Upper lobe of left lung (tissue), 6 donors: ENCODE measurements at places on chromosomes 4 and X. TPM values are rescaled to one million over a fixed set of nuclear protein-coding genes. Genes with fewer than 3 reads are reported as not detected.

DNA sequence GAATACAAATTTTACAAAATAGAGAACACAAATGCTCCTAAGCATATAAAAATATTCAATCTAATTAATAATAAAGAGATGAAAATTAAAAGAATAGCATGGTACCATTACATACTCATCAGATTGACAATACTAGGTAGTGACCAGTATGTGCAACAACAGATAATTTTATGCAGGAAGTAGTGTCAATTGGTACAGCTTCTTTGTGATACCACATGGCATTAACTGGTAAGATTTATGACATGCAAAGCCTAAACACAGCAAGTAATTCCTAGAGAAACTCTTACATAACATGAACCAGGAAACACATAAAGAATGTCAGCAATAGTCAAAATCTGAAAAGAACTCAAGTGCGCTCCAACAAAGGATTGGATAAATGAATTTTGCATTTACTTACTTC, 26.3 kb downstream of the CXCL2 start:
- H3K36me3 ChIP-seq = no peaks in the 10 kb centered on the region
- H3K4me3 ChIP-seq = no peak overlapping the region
- H3K27ac ChIP-seq = no peak overlapping the region
- H3K27me3 ChIP-seq = no peaks in the 10 kb centered on the region

- H3K27ac ChIP-seq = no peak overlapping the region
- no peaks in the 10 kb centered on the region for H3K36me3 ChIP-seq
- no peak overlapping the region for H3K4me3 ChIP-seq
- H3K4me1 ChIP-seq = no peaks in the 10 kb centered on the region
- DNase-seq = no peak
- H3K27me3 ChIP-seq = no peaks in the 10 kb centered on the region
Observed at GRCh38 chrX:113770071-113770470, 813.8 kb upstream of the HTR2C start.

Gene CABS1
- total RNA-seq = not detected

GRCh38 chr4:1986578-1987210, 22.1 kb downstream of the NELFA start:
- H3K27me3 ChIP-seq = no peaks in the 10 kb centered on the region
- no peak overlapping the region for H3K27ac ChIP-seq
- peaks cover 99% of the 10 kb centered on the region for H3K36me3 ChIP-seq
- DNase-seq = peak; percentile 65
- no peaks in the 10 kb centered on the region for H3K4me1 ChIP-seq
- H3K4me3 ChIP-seq = no peak overlapping the region

GRCh38 chr4:5517372-5517771, 191.0 kb downstream of the EVC2 start:
- no peak overlapping the region for H3K27ac ChIP-seq
- H3K27me3 ChIP-seq = no peaks in the 10 kb centered on the region
- no peak overlapping the region for H3K4me3 ChIP-seq

DNA sequence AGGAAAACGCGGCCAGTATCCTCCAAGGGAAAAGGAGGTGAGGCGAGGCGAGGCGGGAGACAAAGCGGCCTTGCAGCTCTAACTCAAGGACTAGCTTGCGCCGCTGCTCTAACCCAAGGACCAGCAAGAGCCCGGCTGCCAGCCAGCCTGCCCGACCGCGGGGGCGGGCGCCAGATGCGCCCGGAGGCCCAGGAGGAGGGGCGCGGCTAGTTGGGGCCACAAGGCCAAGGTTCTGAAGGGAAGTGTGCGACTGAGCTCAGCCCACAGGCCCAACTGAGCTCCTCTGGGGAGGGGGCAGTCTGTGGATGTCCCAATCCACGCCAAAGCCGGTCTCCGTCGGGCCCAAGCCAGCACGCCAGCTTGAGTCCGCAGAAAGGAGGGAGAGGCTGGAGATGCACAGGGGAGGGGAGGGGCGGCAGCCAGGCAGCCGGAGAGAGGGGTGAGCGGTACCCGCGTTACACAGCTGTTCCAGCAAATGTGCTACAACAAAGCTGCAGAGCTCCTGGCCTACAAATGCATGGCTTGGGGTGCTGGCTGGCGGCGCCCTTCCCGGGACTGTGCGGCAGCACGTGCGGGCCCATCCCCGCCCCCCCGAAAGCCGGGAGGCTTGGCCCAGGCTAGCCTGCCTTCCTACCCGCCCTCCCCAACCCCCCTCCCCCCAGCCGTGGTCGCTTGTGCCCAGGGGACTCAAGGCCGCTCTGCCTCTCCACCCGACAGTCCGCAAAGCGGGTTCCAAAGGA, 637 bp downstream of the AMER1 start:
- H3K4me1 ChIP-seq = peaks cover 11% of the 10 kb centered on the region
- peak overlapping the region; percentile 90 for H3K27ac ChIP-seq

Gene PF4V1
- not detected for total RNA-seq

GRCh38 chr4:109146499-109146898, 156.0 kb downstream of the COL25A1 start:
- no peaks in the 10 kb centered on the region for H3K27me3 ChIP-seq
- no peak overlapping the region for H3K27ac ChIP-seq
- H3K36me3 ChIP-seq = no peaks in the 10 kb centered on the region
- no peak for DNase-seq
- H3K4me1 ChIP-seq = no peaks in the 10 kb centered on the region
- no peak overlapping the region for H3K4me3 ChIP-seq

Gene COL25A1
- not detected for total RNA-seq

DNA sequence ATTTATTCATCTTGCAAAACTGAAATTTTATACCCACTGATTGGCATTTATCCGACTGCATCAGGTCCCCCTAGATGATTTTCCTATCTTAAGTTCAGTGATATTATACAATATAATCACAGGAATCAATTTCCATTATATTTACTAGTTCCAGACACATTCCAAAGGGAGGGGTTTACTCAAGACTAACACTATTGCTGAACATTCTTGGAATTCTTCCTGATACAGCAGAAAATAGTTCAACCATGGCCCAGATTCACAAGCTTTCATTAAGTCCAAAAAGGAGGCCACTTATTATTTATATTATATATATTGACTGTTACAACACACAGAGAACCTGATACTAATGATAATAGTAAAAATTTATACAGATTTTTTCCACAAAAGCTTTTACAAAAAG, 2353.6 kb downstream of the PCDH7 start:
- no peaks in the 10 kb centered on the region for H3K36me3 ChIP-seq
- no peak overlapping the region for H3K27ac ChIP-seq

DNA sequence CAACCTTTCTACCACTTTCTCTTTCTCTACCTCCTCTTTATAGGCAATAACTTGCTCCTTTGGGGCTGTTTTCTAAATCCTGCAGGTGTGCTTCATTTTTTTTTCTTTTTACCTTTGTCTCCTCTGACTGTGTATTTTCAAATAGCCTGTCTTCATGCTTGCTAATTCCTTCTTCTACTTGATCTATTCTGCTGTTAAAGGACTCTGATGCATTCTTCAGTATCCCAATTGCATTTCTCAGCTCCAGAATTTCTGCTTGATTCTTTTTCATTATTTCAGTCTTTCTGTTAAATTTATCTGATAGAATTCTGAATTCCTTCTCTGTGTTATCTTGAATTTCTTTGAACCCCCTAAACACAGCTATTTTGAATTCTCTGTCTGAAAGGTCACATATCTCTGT, 67.7 kb upstream of the IL2 start:
- H3K27me3 ChIP-seq = no peaks in the 10 kb centered on the region
- no peaks in the 10 kb centered on the region for H3K36me3 ChIP-seq
- no peak overlapping the region for H3K27ac ChIP-seq
- DNase-seq = no peak
- H3K4me3 ChIP-seq = no peak overlapping the region

- H3K4me3 ChIP-seq = no peak overlapping the region
- H3K27me3 ChIP-seq = no peaks in the 10 kb centered on the region
- no peaks in the 10 kb centered on the region for H3K36me3 ChIP-seq
Observed at GRCh38 chr4:75340561-75340960, 173.6 kb downstream of the RCHY1 start.

Gene ALAS2
- total RNA-seq = 1.5 TPM

GRCh38 chrX:137574784-137575293, 8.9 kb downstream of the ZIC3 start:
- H3K36me3 ChIP-seq = no peaks in the 10 kb centered on the region
- H3K4me3 ChIP-seq = no peak overlapping the region
- no peaks in the 10 kb centered on the region for H3K27me3 ChIP-seq
- H3K4me1 ChIP-seq = no peaks in the 10 kb centered on the region
- DNase-seq = no peak
- no peak overlapping the region for H3K27ac ChIP-seq

- H3K4me3 ChIP-seq = no peak overlapping the region
- no peaks in the 10 kb centered on the region for H3K36me3 ChIP-seq
- no peak overlapping the region for H3K27ac ChIP-seq
Observed at GRCh38 chrX:43643201-43643600, 12.9 kb upstream of the MAOA start.

Gene LPAR4
- not detected for total RNA-seq

DNA sequence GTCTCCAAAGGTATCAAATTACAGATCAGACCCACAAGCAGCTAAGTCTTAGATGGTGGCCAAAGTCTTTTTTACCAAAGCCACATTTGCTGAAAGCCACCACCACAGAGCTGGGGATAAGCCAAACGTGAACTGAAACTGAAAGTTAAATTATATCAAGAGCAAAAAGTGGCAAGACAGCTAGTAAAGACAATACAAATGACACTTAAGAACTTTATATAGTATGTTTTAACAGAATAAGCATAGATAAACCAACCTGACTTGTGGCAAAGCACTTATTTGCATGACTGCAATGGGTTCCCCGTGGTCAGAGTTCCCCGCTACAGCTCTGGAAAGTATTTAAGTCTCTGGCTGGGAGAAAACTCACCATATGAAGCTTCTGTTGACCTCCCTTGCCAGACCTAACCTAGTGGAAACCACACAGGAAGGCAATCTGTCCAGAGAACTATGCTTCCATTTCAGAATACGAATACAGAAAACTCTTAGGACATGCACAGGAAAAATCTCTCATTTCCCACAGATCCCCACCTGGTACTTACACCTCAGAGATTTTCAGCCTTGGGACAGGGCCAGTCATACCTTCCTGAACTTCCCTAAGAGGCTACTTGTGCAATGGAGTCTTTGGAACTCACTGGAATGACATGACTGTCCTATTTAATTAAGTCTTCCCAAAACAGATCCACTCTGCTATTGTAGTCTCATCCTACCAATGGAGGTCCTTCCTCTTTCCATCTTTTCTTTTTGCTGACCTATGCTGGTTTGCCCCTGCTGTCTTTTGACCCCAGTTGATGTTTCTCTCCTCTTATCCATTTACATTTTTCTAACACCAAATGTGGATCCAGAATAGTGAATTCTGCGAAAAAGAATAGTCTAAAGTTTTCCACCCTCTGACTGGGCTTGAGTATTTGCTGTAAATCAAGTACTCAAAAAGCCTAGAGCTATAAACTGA, 225.1 kb downstream of the NR3C2 start:
- no peaks in the 10 kb centered on the region for H3K36me3 ChIP-seq
- H3K27ac ChIP-seq = peak overlapping the region; percentile 33
- peaks cover 29% of the 10 kb centered on the region for H3K4me1 ChIP-seq
- H3K27me3 ChIP-seq = no peaks in the 10 kb centered on the region
- no peak overlapping the region for H3K4me3 ChIP-seq

Gene ZAR1
- 4.2 TPM for total RNA-seq

DNA sequence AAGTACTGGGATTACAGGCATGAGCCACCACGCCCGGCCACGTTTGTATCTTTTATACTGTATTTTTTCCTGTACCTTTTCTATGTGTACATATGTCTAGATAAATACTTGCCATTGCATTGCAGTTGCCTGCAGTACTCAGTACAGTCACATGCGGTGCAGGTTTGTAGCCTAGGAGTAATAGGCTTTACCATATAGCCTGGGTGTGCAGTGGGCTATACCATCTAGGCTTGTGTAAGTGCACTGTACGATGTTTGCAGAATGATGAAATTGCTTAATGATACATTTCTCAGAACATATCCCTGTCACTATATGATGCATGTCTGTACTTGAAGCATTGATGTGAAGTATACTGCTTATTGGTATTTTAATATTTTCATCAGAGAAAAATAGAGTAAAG, 115.4 kb upstream of the PUDP start:
- H3K27me3 ChIP-seq = no peaks in the 10 kb centered on the region
- H3K4me3 ChIP-seq = no peak overlapping the region
- H3K4me1 ChIP-seq = no peaks in the 10 kb centered on the region
- DNase-seq = no peak
- H3K36me3 ChIP-seq = no peaks in the 10 kb centered on the region

- no peak for DNase-seq
- no peaks in the 10 kb centered on the region for H3K4me1 ChIP-seq
- H3K4me3 ChIP-seq = no peak overlapping the region
- H3K36me3 ChIP-seq = no peaks in the 10 kb centered on the region
- no peaks in the 10 kb centered on the region for H3K27me3 ChIP-seq
- H3K27ac ChIP-seq = no peak overlapping the region
Observed at GRCh38 chr4:138897811-138898226, 117.8 kb upstream of the NOCT start.

Gene DDIT4L
- 0.37 TPM for total RNA-seq
